Erythroblast (primary cell): ENCODE measurements at places on chromosomes 3 and 15.

DNA sequence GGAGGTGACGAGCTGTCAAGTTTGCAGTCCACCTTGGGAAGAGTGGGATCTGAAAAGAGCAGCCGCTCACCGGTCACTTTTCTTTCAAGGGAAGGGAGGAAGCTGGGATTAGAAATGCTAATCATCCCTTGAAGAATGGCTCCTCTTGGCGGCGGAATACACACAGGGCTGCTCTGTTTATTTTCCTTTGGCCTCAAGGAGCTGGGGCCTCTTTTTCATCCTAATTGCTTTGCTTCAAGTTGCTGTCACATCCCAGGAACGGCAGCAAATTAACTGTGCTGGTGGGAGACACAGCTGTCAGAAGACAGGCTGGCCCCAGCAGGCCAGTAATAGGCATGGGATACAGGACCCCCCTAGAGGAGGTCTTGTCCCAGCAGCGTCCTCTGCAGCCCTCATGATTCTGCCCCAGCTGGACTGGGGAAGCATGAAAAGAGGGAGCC lies 6.7 kb downstream of the KBTBD13 start:
- DNase-seq: no peak

DNA sequence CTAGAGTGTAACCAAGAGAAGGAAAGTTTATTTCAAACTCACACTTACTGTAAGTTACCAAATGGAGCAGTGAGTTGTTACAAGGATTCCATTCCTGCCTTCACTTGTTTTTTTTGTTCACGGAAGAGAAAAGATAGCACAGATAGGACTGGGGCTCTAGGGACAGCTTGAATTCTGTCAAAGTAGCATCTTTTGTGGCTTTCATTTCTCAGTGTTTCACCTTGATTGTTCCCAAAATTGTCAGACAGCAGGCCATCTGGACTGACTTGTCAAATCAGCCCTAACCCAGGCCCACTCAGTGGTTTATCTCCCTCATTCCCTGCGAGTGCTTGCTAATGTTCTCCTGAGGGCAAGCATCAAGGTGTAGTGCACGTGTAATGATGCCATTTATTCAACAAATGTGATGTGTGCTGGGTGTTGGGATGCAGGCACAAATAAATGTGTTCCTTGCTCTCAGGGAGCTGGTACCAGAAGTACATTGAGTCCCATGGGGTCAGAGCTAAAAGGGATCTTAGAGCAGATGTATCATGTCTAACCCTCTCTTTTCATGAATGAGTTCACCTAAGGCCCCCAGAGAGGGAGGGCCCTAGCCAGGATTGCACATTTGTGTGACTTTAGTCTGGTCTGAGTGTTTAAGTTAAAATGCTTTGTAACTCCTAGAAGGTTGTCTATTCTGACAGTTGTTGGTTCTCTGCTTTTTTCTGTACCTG lies 49.1 kb downstream of the PDHB start:
- no peak for DNase-seq

DNA sequence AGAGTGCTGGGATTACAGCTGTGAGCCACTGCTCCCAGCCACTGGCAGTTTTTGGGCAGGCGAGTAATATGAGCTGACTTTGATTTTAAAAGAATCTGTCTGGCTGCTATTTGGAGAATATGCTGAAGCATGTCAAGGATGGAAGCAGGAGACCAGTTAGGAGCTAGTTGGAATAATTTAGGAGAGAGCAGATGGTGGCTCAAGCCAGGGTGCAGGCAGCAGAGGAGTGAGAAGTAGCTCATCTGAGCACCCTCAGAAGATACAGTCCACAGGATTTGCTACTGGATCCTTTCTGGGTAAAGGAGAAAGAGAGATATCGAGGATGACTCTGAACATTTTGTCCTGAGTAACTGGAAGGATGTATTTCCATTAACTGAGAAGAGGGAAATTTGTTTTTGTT lies 30.4 kb upstream of the BDH1 start:
- DNase-seq: no peak

DNA sequence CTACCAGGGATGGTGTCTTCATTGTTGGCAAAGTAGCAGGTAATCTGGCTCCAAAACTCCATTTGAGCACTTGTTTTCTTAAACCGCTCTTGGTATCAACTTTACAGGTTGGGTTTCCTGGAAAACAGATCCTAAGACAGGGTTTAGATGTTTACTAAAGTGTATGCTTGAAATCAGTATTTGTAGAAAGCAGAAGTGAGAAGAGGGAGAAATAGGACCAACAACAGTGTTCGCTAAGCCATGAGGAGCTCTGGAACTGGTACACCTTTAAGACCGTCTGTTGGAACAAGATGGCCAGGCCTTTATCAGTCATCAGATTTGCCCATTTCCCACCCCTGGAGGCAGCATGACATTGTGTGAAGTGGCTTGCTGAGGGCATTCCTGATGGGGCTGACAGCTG lies 171.0 kb upstream of the COL8A1 start:
- no peak for DNase-seq

GRCh38 chr3:16849795-16850194 lies 35.0 kb upstream of the PLCL2 start:
- DNase-seq: no peak

- DNase-seq: no peak
Observed at GRCh38 chr3:128922804-128923459, 43.5 kb downstream of the ACAD9 start.
